ENCODE measurements at places on chromosomes 4 and X.

GRCh38 chr4:22071749-22072148 is 123.2 kb upstream of the KCNIP4 start:
- DNase-seq: no peak

DNA sequence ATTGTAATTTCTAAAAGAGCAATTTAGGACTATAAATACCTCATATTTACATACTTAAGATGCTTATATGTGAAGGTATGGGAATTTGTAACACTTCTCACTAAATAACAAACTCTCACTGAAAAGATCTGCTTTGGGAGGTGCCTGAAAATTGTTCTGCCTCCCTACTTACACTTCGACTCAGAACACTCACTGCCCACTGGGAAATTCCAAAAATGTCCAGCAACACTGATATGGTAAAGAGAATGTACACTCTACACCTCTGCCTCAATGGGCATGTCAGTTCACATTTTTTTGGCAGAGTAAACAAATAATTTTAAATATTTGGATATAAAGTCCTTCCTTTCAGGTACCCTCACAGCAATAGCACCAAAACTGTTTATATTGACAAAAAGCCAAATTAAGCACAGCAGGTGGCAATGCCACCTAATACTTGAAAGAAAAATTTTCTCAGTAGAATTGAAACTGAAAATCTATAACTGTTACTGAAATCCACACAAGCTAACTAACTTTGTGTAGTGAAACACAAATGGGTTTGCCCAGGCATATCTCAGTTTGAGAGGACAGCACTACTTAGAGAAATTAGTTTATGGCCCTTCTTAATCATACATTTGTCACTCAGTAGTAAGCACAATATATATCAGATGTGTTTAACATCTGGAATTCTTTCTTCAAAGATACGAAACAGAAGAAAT is 67.1 kb downstream of the PRDM5 start:
- DNase-seq: no peak

- no peak for DNase-seq
Measured at GRCh38 chr4:175422331-175422730, 389.7 kb downstream of the GPM6A start.

GRCh38 chrX:94204524-94204923 is 530.5 kb downstream of the FAM133A start:
- no peak for DNase-seq

DNA sequence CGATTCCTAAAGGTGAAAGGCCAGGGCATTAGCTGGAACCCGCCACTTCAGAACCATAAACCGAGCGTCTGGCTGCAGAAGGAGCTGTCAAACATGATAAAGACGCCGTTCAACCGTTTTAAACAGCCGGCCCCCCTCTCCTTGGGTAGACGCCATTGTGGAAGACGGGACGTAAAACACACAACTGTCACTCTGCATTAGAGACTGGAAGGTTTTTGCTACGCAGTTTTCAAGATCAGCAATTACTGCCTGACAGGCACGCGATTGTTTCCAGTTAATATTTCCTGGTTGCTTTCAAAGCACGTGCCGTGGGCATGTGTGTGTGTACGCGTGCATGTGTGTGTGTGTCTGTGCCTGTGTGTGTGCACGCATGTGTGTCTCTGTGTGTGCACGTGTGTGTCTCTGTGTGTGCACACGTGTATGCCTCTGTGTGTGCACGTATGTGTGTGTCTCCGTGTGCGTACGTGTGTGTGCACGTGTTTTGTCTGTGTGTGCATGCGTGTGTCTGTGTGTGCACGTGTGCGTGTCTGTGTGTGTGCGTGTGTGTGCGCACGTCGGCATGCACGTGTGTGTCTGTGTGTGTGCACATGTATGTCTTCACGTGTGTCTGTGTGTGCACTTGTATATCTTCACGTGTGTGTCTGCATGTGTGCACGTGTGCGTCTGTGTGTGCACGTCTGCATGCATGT is 48.8 kb downstream of the SHOX start:
- no peak for DNase-seq

- DNase-seq: no peak
Measured at GRCh38 chr4:110224812-110225211, 26.4 kb upstream of the ELOVL6 start.
